ENCODE measurements at places on chromosomes 13 and 19.
A peak's percentile ranks its signal among the peaks of the same experiment; 100 is the strongest.

GRCh38 chr19:48417421-48417820 is 24.0 kb downstream of the GRIN2D start:
- no peak for DNase-seq

- peak; percentile 94 for DNase-seq
Observed at GRCh38 chr19:48738557-48739403, 1.6 kb downstream of the RASIP1 start.

DNA sequence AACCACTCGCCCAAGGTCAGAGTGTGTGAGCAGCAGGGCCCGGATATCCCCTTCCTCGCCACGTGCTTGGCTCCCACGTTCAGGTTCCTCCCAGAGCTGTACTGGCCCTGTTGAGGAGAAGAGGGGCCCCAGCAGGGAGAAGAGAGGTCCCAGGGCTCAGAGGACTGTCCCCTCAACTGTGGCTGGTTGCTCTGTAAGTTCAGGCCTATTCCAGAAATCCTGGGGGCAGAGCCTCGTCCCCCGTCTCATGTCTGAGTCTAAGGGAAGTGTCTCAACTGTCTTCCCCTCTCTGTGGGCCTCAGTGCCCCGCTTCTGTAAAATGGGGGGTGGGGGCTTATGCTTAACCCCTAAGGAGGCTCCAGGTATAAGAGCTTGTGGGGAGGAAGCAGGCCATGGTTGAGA is 3.9 kb downstream of the PPP5C start:
- peak; percentile 55 for DNase-seq

GRCh38 chr19:33171222-33171795 is 22.8 kb upstream of the LRP3 start:
- no peak for DNase-seq

DNA sequence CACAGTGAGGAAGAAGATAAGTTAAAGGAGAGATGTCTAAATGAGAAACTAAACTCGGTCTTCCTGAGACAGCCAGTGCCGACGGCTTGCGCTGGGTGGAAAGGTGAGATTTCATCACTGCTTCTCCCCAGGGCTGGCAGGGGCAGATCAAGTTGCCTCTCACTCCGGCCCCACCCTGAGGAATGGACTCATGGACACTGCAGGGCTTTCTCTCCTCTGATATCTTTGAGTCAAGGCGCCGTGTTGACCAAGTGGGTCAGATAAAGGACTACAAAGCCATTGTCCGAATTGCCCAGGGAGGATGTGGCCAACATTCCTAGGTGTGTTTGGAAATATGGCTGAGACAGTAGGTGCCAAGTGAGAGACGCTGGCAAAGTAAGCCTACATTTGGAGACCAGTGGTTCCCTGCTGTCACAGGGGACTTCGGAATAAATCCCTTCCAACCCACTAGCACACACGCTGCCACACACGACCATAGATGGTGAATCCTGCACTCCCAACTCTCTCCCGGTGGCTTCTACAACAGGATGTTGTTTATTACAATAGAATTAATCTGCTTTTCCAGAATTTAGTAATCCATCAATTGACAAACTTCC is 156.5 kb upstream of the TSC22D1 start:
- DNase-seq, result no peak

- peak; percentile 66 for DNase-seq
Observed at GRCh38 chr19:45952686-45953505, 20.8 kb downstream of the NOVA2 start.

DNA sequence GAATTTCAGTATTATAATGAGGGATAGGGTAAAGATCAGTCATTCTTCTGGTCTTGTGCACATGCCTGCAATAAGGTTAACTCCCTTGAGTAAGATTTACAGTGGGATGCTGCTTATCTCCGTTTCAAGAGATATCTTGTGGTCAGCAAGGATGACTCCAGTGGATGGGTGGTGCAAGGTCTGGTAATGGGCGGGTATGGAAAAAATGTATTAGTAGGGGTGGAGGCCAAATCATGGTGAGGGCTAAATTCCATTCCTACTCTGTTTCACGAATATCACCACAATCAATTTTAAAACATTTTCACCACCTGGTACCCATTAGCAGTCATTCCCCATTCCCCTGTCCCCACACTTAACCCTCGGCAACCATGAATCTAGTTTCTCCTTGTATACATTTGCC is 40.6 kb downstream of the CCDC122 start:
- no peak for DNase-seq

All from activated CD8-positive, alpha-beta T cell treated with anti-CD3 and anti-CD28 coated beads, Interleukin-2, amount 10 ng/mL, durations not matched to agents 7 days and 5 days (primary cell).